SK-MEL-5 (cell line): ENCODE measurements at places on chromosomes 2 and 18. TPM values are rescaled to one million over a fixed set of nuclear protein-coding genes. Genes with fewer than 3 reads are reported as not detected.

The TMEM247 gene
- not detected in 2 replicates for total RNA-seq

The KCTD1 gene
- 11.6 and 11.9 TPM in 2 replicates for total RNA-seq

The DNPEP gene
- total RNA-seq = 46.8 and 50.1 TPM in 2 replicates

The TIGD1 gene
- total RNA-seq = 4.1 and 4.7 TPM in 2 replicates

The MOB4 gene
- 32.9 and 42.7 TPM in 2 replicates for total RNA-seq

The SIX3 gene
- not detected in 2 replicates for total RNA-seq

The C1GALT1C1L gene
- total RNA-seq = 1.0 and 1.2 TPM in 2 replicates

The ATF2 gene
- 30.2 and 40.4 TPM in 2 replicates for total RNA-seq

The TDRD15 gene
- total RNA-seq = 0.03 and 0.16 TPM in 2 replicates

The MLPH gene
- total RNA-seq = 82.9 and 92.8 TPM in 2 replicates

The FEV gene
- not detected in 2 replicates for total RNA-seq

The GKN1 gene
- total RNA-seq = not detected in 2 replicates

The BOLA3 gene
- total RNA-seq = 213 and 214 TPM in 2 replicates

The NPHP1 gene
- 2.6 TPM in 2 replicates for total RNA-seq

The LRP2 gene
- total RNA-seq = 9.2 and 15.6 TPM in 2 replicates

The CCDC74A gene
- 2.3 and 3.8 TPM in 2 replicates for total RNA-seq

The TGFA gene
- total RNA-seq = 2.1 and 2.4 TPM in 2 replicates

The ASPRV1 gene
- total RNA-seq = 0.05 TPM in 1 of 2 replicates, not detected in the other

The SLC9A4 gene
- not detected in 2 replicates for total RNA-seq

The ADGRF3 gene
- 0.05 TPM in 1 of 2 replicates, not detected in the other for total RNA-seq

The ACVR2A gene
- total RNA-seq = 4.2 and 5.6 TPM in 2 replicates

The SKA1 gene
- total RNA-seq = 23.8 and 27.0 TPM in 2 replicates

The ITGB1BP1 gene
- 91.0 and 105 TPM in 2 replicates for total RNA-seq

The ABCG8 gene
- total RNA-seq = not detected in 2 replicates

The DNMT3A gene
- 11.8 and 16.6 TPM in 2 replicates for total RNA-seq

The CYBRD1 gene
- total RNA-seq = 40.3 and 45.6 TPM in 2 replicates

The VIT gene
- total RNA-seq = not detected in 2 replicates

The CCDC142 gene
- 10.9 and 13.9 TPM in 2 replicates for total RNA-seq

The SLC19A3 gene
- 1.4 and 1.6 TPM in 2 replicates for total RNA-seq

The RAX gene
- not detected in 2 replicates for total RNA-seq

The COA5 gene
- total RNA-seq = 45.0 and 46.4 TPM in 2 replicates

The DPYSL5 gene
- not detected in 2 replicates for total RNA-seq
